Endothelial cell of umbilical vein (primary cell): ENCODE measurements at places on chromosomes 13 and 19.

GRCh38 chr13:103948426-103948825, 882.2 kb upstream of the SLC10A2 start:
- peak; percentile 92 for DNase-seq
- H3K27me3 ChIP-seq, result no peaks in the 10 kb centered on the region
- H3K4me1 ChIP-seq, result peaks cover 48% of the 10 kb centered on the region
- H3K36me3 ChIP-seq, result no peaks in the 10 kb centered on the region
- H3K27ac ChIP-seq, result peak overlapping the region; percentile 84
- H3K4me3 ChIP-seq, result no peak overlapping the region

DNA sequence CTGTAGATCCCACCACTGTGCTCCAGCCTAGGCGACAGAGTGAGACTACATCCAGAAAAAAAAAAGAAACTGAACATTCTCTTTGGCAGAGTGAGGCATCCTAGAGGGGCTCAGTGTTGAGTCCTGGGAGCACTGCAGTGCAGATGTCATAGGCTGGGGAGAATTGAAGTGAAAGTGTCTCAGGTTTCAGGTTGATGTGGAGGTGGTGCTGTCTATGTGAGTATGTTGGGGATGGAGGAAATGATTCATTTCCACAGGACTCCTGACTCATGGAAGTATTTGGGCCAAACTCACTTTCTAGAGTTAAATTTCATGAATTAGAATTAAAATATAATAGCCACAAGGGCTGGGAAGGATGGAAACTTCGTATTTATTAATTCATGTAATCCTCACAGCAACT, 134.4 kb upstream of the TSC22D1 start:
- H3K36me3 ChIP-seq, result no peaks in the 10 kb centered on the region
- peak; percentile 92 for DNase-seq
- H3K27me3 ChIP-seq, result no peaks in the 10 kb centered on the region
- peaks cover 38% of the 10 kb centered on the region for H3K4me1 ChIP-seq

GRCh38 chr13:50801087-50801931, 42.2 kb downstream of the DLEU7 start:
- H3K36me3 ChIP-seq, result no peaks in the 10 kb centered on the region
- H3K27ac ChIP-seq, result no peak overlapping the region
- peak; percentile 75 for DNase-seq
- H3K4me3 ChIP-seq, result no peak overlapping the region
- H3K27me3 ChIP-seq, result no peaks in the 10 kb centered on the region

DNA sequence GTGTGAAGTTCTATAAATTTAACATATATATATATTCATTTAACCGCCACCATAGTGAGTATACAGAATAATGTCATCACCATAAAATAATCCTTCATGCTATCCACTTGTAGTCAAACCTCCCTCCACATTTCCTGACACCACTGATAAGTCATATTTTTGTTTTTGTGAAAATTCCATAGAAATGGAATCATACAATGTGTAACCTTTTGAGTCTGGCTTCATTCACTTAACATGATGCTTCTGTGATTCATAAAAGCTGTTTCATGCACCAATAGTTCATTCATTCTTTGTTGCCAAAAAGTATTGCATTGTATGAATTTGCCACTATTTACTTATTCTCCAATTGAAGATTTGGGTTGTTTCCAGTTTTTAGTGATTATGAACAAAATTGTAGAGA, 497.5 kb upstream of the PCDH20 start:
- H3K36me3 ChIP-seq, result no peaks in the 10 kb centered on the region
- H3K4me3 ChIP-seq, result no peak overlapping the region
- H3K4me1 ChIP-seq, result no peaks in the 10 kb centered on the region
- DNase-seq, result no peak

DNA sequence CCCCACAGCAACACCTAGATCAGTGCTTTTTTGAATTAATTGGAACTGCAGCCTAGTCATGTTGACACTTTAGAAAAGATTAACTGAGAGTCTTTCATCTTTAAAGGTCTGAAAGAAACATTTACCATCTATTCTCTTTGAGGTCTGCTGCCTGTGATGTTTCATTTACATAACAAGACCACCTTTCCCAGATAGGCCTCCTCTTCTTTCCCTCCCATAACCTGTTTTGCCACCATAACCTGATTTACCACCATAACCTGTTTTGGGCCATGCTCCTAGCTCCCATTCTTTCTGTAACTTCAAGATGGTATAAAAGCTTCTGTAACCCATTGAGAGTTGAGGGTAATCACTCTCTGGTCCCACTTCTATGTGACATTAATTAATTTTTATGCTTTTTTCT, 320.8 kb downstream of the PCDH20 start:
- no peaks in the 10 kb centered on the region for H3K27me3 ChIP-seq
- no peak for DNase-seq
- no peak overlapping the region for H3K27ac ChIP-seq
- no peaks in the 10 kb centered on the region for H3K4me1 ChIP-seq
- H3K4me3 ChIP-seq, result no peak overlapping the region

DNA sequence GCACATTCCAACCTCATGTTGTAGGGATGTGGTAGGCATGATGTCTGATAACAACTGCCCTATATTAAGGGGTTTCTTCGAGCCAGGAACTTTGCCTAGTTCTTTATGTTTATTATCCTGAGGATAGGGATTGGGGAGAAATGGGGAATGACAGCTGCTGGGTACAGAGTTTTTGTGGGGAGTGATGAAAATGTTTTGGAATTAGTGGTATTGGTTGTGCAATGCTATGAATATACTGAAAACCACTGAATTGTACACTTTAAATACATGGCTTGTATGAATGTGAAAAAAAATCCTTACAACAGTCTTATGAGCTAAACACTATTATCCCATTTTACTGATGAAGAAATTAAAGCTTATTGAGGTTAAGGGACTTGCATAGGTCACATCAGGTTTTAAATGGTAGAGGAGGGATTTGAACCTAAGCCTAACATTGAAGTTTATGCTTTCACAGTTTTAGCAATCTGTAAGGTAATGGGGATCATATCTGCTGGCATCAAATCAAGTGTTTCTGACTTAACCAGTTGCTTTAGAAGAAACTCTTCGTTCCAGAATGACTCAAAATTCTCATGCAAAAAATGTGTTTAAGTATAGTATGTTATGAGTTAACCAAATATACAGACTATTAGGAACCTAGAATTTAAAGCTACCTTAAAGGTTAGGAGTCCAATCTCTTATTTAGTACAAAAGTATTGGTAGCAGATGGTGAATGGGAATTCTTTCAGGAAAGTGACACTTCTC, 61.4 kb downstream of the ERCC5 start:
- no peak overlapping the region for H3K4me3 ChIP-seq
- H3K27ac ChIP-seq, result no peak overlapping the region
- peaks cover 4% of the 10 kb centered on the region for H3K27me3 ChIP-seq
- no peaks in the 10 kb centered on the region for H3K4me1 ChIP-seq

GRCh38 chr19:45852983-45853382, 10.0 kb downstream of the SYMPK start:
- no peaks in the 10 kb centered on the region for H3K4me1 ChIP-seq
- no peak for DNase-seq
- H3K36me3 ChIP-seq, result peaks cover 34% of the 10 kb centered on the region
- H3K27ac ChIP-seq, result no peak overlapping the region
- H3K27me3 ChIP-seq, result no peaks in the 10 kb centered on the region

- H3K27ac ChIP-seq, result no peak overlapping the region
- H3K4me1 ChIP-seq, result peaks cover 3% of the 10 kb centered on the region
- H3K4me3 ChIP-seq, result no peak overlapping the region
- no peaks in the 10 kb centered on the region for H3K27me3 ChIP-seq
- no peak for DNase-seq
Measured at GRCh38 chr19:50558039-50558438, 10.2 kb downstream of the LRRC4B start.
